Stimulated activated CD4-positive, alpha-beta T cell treated with anti-CD3 and anti-CD28 coated beads, Interleukin-12 subunit alpha, Interleukin-12 subunit beta, amount 100 ng/mL, for 48 hours (primary cell): ENCODE measurements at places on chromosomes 5 and 9.

GRCh38 chr9:114532561-114533237 is 27.4 kb upstream of the WHRN start:
- no peak for DNase-seq

DNA sequence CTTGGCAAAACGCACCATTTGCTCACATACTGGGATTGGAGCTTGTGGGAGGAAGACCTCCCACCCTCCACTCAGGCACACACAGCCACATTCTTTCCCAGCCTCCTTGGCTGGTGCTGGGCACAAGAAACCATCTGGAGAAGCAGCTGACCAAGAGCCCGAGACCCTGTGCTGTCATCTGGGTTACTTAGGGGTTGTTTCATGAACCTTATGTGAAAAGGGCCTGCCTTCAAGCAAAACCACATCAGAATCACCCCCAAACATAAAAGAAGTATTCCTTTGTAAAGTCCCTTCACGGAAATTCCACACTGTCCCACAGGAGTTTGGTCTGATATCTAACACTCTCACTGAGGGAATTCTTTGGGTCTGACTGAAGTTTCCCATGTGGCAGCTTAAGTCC is 172.1 kb downstream of the NR3C1 start:
- DNase-seq: no peak

- DNase-seq: no peak
Measured at GRCh38 chr9:101421653-101422065, 13.9 kb downstream of the ALDOB start.

- DNase-seq: no peak
Measured at GRCh38 chr9:92242260-92243136, 51.0 kb downstream of the IARS1 start.

DNA sequence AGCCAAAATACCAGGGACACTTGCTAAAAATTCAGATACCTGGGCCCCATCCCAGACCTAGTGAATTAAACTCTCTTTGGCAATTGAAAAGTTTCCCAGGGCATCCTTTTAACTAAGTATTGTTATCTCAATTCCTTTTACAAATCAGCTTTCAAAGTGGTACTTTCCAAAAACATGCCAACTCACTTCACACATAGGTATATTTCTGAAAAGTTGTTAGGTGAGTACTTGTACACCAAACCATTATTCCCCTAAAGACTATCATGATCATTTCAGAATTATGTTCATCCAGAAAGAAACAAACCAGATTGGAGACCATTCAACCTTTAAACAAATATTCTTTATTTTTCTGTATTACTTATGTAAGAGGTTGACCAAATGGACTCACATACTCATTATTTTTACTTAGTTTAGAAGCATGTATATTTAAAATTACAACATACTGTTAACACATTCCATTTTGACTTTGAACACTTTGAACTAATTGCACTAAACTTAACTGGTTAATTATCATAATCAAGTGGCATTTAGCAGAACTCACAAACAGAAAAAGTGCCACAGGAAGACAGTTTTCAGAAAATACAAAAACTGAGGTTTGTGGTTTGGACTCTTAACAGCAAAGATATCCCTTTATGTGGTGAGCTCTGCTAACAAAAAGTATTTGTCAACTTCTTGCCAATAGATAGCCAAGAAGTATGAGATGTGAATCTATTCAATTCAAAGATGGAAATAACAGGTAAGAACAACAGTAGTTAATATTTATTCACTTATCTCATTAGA is 40.7 kb downstream of the KIAA0825 start:
- DNase-seq: no peak

DNA sequence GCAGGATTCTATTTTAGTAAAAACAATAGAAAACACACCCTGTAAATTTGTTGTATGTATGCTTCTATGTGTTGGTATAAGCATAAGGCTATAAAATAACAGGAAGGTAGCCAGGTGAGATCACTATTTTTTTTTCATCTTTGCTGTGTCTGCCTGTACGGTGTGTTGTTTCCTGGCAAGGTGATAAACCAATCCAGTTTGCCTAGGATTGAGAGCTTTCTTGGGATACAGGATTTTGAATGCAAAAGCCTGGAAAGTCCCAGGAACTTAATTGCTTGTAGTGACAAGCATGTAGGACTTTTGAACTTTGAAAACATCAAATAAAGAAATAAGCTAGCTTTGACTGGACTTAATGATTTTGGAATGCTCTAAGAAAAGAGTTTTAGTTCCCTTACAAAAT is 83.3 kb upstream of the RORB start:
- no peak for DNase-seq

DNA sequence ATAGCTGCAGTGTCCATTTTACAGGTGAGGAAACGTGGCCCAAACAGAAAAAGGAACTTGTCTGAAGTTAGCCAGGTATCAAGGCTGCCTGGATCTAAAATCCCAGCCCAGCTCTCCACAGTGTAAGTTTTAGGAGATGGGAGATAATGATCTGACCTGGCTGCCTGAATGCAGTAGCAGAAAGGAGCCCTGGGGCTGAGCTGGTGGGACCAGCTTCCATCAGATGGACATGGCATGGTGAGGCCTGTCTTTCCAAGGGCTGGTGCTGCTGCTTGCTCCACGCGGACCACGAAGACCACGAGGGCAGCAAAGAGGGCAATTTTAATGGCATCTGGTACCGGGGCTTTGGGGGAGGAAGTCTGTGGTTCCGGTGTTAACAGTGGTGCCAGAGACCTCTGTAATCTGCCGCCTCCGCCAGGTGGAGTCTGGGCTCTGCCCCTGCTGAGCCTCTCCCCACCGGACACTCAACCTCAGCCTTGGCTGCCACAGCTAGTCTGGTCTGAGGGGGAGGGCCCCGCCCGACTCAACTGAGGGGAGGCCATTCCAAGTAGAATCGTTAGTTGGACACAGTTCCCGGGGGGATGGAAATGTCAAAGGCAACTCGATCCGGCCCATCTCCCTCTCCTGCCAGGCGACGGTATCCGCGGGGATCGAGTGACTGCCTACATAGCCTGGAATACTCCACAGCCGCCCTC is 650 bp downstream of the MYORG start:
- no peak for DNase-seq

- DNase-seq: no peak
Measured at GRCh38 chr5:53902296-53902907, 342.0 kb downstream of the NDUFS4 start.
